Neural cell (in vitro differentiated cells): ENCODE measurements at places on chromosomes 3 and 15. TPM values are rescaled to one million over a fixed set of nuclear protein-coding genes. Genes with fewer than 3 reads are reported as not detected.

IGSF10 gene
- not detected in 2 replicates for polyA plus RNA-seq

ISLR gene
- polyA plus RNA-seq: not detected in 2 replicates

SLC12A1 gene
- 0.54 and 0.67 TPM in 2 replicates for polyA plus RNA-seq

NANOGP8 gene
- polyA plus RNA-seq: not detected in 2 replicates

TGM4 gene
- polyA plus RNA-seq: not detected in 2 replicates

ARPC4 gene
- 179 and 188 TPM in 2 replicates for polyA plus RNA-seq

SCG3 gene
- polyA plus RNA-seq: 61.3 and 68.7 TPM in 2 replicates

MUC4 gene
- polyA plus RNA-seq: not detected in 2 replicates

KIF23 gene
- 1.7 and 2.0 TPM in 2 replicates for polyA plus RNA-seq

GASK1A gene
- polyA plus RNA-seq: 1.6 TPM in 1 of 2 replicates, not detected in the other

SRPRB gene
- 33.5 and 46.9 TPM in 2 replicates for polyA plus RNA-seq

MOBP gene
- not detected in 2 replicates for polyA plus RNA-seq
